ENCODE measurements at places on chromosomes 4 and X.
A peak's percentile ranks its signal among the peaks of the same experiment; 100 is the strongest.

DNA sequence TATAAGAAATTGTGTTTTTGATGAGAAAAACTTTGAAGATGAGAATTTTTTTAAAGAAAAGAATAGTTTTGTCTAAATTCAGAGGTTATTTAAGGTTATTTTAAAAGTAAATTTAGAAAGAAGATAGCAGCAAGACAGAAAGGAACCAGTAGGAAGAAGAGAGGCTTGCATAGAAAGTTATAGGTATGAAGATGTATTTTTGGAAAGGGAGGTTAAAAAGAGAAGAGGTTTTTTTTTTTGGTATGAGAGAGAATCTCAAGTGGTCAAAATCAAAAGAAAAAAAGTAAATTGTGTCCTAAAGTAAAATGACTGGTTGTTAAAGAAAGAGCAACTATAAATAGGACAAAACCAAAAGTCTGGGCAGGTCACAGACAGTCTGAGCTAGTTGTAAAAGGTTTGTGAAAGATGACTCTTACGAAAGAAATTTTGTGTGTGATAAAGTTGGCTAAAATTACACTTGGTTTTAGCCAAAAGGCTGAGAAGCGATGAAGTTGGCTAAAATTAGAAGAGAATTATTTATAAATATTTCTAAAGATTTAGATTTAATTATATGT lies 16.4 kb upstream of the EIF4E start:
- no peak for DNase-seq

DNA sequence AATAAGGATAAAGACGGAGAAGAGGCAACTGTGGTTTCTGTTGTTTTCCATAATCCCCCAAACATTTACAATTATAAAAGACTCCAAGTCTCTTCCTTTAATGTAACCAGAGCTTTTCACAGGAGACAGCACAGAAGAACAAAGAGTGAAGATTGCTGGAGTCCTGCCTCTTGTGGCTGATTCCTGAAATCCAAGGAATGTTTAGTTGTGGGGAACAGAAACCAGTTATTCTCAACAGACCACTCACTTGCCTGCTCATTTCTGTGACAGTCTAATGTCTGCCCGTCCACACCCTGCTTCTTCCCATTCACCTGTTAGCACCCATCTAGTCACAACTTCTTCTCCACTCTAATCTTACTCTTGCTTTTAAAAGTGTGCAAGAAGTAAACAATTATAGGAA lies 12.1 kb downstream of the TEX13B start:
- no peak for DNase-seq

DNA sequence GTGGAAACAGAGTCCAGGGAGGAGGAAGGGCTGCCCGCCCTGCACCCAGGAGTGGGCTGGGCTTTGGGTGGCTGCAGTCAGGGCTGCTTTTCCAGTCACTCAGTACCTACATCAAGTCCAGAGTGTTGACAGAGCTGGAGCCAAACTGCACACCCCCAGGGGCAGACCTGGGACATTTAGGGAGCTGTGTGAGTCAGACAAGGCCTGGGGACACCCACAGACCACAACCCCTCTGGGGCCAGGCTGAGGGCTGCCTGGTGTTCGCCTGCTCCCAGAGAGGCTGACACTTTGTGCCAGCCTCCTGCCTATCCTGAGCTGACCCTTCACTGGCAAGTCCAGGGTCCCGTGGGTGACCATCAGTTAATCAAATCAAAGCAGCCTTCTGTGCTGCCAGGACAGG lies 240.0 kb downstream of the BCOR start:
- no peak for DNase-seq

DNA sequence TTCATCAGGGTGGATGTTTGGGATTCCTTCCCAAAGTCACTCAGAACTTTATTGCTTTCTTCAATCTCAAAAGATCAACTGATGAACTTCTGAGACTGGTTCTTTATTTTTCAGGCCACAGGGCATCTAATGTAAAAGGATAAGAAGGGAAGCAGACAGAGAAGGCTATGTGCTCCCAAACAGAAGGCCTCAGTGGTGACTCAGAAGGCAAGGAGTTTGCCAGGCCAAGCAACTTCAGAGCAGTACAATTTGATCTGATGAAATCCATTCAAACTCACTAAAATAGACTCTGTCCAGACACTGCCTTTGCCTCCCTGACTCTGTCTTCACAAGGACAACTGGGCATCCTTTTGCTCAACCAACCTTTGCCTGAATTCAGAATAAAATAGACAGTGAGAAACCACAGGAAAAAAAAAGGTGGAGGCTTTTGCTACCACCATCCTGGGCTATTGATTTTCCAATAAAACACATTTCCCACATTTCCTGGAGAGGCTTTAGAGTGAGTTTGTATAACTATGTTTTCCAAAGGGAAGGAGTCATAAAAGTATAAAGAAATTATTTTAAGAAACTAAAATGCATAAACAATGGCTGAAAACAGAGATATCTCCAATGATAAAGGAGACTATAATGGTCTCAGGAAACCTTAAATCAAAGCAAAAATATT lies 55.2 kb downstream of the ARHGEF6 start:
- no peak for DNase-seq

DNA sequence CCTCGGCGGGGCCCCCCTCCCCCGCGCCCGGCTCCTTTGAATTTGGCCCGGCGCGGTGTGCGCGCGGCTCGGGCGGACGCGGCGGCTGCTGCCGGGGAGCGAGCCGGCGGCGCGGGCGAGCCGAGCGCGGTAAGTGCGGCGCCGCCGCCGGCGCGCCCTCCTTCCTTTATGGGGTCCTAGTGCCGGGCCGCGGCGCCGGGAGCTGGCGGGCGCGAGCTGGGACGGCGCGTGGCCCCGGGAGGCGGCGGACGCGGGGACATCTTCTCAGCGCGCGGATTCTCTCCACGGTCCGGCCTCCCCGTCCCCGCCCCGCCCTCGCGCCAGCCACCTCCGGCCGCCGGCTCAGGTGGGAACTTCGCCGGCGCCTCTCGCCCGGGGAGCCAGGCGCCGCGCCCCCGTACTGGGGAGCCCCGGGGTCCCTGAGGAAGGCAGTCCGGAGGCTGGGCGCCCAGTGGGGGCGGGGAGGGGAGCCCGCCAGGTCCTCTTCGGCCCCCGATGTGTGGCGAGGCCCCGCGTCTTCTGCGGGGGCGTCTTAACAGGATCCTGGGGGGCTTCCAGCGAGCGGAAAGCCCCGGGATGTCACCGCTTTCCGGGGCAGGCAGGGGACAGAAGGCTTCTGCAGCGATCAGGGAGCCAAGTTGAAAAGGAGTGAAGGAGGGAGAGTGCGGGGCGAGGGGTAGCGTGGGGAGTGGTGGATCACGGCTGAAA lies 98.4 kb upstream of the TENM3 start:
- no peak for DNase-seq

GRCh38 chr4:72319601-72320021 lies 249.4 kb downstream of the ADAMTS3 start:
- no peak for DNase-seq

- DNase-seq = no peak
Measured at GRCh38 chr4:71456841-71457240, 118.0 kb downstream of the SLC4A4 start.

DNA sequence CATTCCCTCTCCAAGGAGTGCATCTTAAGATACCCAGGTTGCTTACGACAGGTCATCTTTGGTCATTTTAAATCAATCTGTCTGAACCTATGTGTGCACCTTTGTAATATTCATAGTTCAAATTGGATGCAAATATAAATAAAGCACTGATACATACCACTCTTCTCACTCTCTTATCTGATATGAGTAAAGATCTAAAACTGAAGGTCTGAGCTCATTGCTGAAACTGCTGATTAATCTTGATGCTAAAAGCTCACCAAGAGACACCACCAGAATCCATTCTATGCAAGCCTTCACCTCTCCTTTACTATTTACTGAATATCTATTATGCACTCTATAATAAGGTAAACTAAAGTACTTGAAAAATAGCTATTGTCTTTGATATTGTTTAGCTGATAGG lies 16.6 kb downstream of the HSD17B13 start:
- DNase-seq = no peak

- no peak for DNase-seq
Measured at GRCh38 chr4:150038335-150039076, 39.7 kb upstream of the DCLK2 start.

DNA sequence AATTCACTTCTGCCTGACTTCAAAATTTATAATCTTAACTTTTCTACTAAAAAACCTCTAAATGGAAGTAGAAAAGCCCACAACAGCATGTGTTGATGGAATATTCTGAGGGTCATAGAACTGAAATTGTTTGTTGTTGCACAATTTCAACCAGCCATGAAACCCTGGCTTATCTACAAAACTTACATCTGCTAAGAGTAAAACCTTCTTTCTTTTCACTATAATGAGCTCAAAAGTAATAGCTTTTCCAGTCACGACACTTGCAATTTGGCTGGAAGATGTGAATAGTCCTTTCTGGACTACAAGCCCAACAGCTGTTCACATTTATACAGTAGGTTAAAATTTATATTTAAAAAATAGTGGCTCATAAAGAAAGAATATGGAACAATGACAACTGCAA lies 250.0 kb downstream of the GPAT3 start:
- no peak for DNase-seq

DNA sequence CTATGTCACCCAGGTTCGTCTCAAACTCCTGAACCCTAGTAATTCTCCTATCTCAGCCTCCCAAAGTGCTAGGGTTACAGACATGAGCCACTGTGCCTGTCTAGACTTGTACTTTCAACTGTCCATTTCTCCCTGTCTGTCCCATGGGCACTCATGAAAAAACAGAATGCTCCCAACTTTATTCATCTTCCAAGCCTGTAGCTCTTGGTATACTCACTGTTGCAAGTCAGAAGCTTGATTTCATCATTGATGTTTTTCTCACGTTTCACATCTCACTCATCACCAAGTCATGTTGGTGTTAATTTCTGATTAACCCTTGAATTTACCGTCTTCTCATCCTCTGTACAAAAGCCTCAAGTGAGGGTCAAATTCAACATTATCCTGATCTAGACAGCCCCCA lies 7.3 kb upstream of the SRP72 start:
- DNase-seq = no peak

GRCh38 chr4:54254915-54255246 lies 25.8 kb downstream of the PDGFRA start:
- no peak for DNase-seq

DNA sequence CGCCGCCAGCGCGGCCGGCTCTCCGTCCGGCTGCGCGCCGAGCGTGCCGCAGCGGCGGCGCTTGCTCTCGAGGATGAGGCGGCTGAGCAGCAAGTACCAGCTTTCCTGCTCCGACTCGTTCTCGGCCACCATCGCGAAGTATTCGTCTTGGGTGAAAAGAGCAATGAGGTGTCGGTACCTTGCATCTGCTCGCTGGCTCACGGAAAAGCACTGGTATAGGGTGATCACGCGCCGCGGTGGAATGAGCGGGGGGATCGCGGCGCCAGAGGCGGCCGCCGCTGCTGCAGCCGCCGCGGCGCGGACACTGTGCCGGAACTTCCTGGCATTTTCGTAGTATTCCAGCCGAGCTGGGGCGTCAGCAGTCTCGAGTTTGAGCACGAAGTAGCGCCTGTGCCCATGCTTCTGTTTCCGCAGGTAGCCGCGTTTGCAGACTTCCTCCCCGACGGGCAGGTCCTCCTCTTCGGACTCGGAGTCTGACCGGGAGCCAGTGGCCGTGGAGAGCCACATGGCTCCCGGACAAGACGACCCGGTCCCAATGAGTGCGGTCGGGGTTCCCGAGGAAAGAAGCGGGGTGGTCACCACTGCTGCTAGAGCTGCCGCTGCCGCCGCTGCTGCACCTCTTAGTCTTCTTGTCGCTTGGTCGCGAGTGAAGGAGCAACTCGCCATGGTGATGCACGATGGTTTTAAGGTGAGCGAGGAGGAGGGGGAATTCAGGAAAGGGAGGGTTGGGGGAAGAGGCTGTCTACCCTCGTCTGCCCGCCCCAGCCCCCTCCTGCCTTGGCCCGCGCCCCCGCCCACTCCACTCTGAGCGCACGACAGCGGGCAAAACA lies 469 bp downstream of the IRS4 start:
- no peak for DNase-seq

DNA sequence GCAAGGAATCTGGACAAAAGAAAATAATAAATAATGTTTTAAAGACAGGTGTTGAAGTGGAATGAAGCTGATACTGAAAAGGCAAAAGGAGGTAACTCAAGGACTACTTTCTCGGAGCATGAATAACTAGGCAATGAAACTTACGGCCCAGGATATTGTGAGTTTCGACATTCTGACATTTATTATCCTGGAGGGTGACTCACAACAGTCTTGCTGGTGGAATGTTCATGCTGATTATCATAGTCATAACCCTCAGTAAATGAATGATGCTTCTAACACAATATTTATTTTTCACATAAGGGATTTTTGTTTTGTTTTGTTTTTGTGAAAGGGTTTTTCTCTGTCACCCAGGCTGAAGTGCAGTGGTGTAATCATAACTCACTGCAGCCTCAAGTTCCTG lies 147.0 kb upstream of the HPGD start:
- DNase-seq = no peak

DNA sequence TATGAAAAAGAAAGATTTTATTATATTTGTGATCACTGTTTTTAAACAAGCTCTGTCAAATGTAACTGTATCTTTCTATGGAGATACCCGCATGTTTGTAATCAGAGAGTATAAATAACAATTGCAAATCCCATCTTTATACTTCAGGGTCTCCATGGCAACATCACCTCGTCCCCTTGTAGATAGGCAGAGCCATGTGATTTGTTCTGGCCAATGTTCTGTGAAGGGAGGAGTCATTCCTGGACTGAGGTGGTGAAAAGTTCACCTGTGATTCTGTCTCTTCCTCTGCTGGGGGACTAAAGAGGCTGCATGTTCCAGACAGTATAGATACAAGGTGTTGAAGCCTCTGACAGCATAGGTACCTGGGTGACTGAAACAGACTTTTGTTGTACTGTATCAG lies 45.6 kb upstream of the MED14 start:
- DNase-seq = no peak

GRCh38 chrX:154308108-154308946 lies 12.7 kb downstream of the TKTL1 start:
- DNase-seq = peak; percentile 68

DNA sequence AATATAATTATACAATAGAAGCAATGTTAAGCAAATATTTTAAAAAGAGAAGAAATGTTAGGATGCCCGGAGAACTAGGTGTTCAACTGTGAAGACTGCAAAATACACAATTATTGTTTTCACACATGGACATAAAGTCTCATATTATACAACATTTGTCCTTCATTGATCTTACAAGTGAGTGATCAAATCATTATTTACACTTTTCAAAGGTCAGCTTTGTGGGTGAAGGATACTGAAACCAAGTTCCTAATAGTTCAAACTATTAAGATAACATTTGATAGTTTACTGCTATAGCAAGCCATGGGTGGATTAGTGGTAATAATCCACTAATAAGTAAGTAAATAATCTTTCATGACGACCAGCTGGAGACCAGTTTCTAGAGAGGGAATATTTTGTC lies 23.3 kb downstream of the CTSO start:
- no peak for DNase-seq

DNA sequence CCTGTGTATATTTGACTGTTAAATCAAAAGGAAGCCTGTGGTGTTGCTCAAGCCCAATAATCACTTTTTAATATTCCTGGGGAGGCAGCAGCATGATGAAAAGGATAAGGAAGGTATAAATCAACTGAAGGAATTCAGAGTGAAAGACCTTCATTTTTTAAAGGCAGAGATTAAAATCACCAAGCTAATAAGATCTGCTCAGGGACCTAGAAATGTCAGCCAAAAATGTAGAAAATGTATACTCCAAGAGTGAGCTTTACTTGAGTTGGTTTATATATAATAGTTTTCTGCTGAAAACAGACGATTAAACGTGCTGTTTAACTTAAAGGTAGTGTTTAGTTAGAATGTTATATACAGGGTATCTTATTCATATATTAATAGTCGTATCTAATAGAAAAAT lies 549.3 kb downstream of the IQCM start:
- DNase-seq = no peak

Data from activated T-cell treated with anti-CD3 and anti-CD28 coated beads for 1 hour (primary cell).